ENCODE measurements at places on chromosomes 7 and 10.

DNA sequence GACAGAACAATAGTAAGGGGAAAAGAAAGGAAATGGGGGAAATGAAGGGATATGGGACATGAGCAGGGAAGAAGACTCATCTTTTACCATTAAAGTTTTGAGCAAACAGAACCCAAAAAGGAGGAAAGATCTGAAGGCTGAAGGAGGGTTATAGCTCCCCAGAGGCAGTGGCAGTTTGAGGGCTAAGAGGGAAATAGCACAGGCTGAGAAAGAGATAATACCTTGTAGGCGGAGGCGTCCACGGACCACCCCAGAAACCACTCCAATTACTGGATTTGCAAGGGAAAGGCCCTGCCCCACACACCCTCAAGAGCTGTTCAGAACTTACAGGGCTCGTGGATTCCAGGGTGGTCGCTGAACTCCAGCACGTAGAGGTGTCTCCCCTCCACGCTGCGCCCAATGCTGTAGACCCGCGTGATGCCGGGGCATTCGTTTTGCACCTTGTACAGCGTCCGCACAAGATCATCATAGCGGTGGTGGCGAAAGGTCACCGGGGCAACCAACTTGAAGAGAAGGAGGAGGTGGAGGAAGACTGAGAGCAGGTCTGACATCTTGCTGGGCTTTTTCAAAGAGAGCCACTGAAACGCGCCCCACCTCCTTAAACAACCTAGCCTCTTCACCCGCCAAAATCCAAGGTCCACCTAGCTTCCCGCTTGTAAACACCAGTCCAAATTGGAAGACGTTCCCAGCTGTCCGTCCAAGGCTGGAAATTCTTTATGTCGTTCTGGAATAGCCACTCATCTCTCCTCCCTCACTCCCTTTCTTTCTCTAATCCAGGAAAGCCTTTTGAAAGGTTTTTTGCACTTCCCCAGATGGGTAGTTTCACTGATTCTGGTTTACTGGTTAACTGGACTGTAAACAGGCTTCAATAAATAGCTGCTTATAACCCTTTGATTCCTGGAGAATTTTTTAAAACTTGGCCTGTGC is at the start of gene CPN1:
Gene CPN1, minus strand, starts transcription at position 795 of the 927 bp plus-strand sequence. Its CDS starts 244 bp downstream, at position 551.
- no peak for DNase-seq

GRCh38 chr7:80760292-80760691 is 121.8 kb downstream of the CD36 start:
- DNase-seq: no peak

DNA sequence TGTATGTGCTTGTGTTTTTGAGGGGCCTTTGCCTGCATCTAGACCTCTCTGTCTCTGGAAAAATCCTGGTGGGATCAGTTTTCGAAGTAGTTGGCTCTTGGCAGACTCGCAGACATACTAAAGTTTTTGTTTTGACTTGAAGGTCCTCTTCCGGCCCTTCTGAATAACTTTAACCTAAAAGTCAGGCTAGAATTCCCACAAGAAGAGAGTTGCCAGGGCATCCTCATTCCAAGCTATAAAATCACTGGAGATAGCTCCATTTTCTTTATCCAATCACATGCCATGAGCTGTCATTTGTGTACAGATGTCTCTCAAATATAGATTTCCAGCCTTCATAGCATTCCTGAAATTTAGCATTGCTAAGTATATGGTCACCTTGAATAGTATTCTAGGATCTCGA is 967.8 kb downstream of the LRMDA start:
- no peak for DNase-seq

GRCh38 chr7:47446871-47447466 is 134.9 kb downstream of the TNS3 start:
- DNase-seq: no peak

GRCh38 chr10:52801947-52802346 is 29.4 kb upstream of the MBL2 start:
- no peak for DNase-seq

GRCh38 chr10:120387326-120387725 is 69.7 kb upstream of the PLPP4 start:
- no peak for DNase-seq

- no peak for DNase-seq
Observed at GRCh38 chr10:103727546-103727963, 127.8 kb downstream of the SH3PXD2A start.
